Lower lobe of right lung (tissue), 2 donors: ENCODE measurements at places on chromosomes 1 and 21.

DNA sequence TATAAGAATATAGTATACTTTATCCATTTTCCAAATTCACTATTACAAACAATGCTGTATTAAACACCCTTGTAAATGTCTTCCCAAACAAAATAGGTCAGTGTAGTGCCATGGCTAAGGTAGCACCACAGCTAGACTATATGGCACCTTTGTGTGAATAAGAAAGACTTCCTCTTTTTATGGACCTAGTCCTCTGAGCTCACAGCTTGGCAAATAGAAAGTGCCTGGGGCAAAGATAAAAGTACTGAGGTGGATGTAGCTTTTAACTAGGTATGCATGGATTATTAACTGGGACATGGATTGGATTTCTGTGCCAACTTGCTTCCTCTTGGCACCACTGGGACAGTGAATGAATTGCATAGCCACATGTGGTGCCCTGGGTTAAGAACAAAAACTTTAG lies 25.0 kb downstream of the HRNR start:
- no peak for DNase-seq

- DNase-seq = no peak
Observed at GRCh38 chr1:3978990-3979325, 78.9 kb upstream of the C1orf174 start.

DNA sequence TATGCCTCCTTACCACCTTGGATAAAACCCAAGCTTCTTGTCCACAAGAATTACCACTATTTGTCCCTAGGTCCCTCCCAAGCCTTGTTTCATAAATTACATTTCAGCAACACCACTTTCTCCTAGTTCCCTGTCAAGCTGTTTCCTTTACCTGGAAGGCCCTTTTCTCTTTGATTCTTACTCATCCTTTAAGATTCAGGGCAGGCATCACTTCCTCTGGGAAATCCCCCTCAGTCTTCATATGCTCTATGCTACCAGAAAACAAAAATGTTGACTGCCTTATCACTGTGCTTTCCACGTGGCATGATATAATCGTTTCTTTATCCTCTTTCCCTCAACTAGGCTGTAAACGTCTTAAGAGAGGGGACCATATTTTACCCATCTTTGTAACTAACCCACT lies 102.7 kb downstream of the LYST start:
- no peak for DNase-seq

DNA sequence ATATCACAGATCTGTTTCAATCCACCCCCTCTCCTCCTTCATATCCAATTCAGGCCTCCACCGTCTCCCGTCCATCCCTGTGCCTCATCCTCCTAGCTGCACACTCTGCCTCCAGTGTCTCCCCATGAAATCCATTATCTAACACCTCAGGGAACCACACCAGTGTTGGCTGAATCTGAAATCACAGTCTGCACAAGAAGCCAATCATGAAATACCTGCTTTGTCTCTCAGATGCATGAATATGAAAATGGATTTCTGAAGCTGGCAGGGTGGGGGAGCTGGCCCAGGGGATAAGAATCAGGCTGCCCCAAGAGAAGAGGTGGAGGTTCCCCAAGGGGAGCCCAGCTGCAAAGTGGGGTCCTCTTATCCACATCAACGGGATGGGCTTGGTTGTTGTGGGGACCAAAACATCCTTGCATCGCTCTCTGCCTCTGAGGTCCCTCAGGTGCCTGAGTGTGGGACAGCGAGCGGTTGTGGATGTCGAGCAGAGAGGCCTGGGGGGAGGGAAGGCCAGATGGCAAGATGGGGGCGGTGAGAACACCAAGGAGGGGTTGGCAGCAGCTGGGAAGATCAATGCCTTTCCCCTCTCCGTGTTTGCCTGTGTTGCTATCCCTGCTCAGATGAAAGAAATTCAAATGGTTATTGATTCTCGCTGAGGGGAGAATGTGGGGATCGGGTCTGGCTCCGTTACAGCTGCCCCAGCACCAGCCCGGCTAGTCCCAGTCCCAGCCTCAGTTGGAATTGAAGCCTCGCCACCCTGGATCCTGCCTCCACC lies 237.3 kb upstream of the POU3F1 start:
- DNase-seq = no peak

- no peak for DNase-seq
Observed at GRCh38 chr1:183194527-183195141, 8.6 kb downstream of the LAMC2 start.
